ENCODE measurements at places on chromosomes 1 and 21. TPM values are rescaled to one million over a fixed set of nuclear protein-coding genes. Genes with fewer than 3 reads are reported as not detected.

Gene KANK4
- total RNA-seq: not detected

Gene KRTAP27-1
- total RNA-seq: not detected

Gene RNU1-2
- total RNA-seq: 1,962 TPM

Gene SPRR1B
- total RNA-seq: not detected

Gene S100A7
- not detected for total RNA-seq

Gene MX2
- 11.5 TPM for total RNA-seq

Gene PTPN22
- total RNA-seq: 64.1 TPM

Gene CAMSAP2
- total RNA-seq: 2.5 TPM

Gene THEMIS2
- total RNA-seq: 27.7 TPM

Gene ADARB1
- 24.6 TPM for total RNA-seq

Gene KCNH1
- not detected for total RNA-seq

Gene LCE2C
- not detected for total RNA-seq

Gene KRTAP15-1
- total RNA-seq: not detected

Gene RAVER2
- total RNA-seq: 0.44 TPM

All from activated CD4-positive, alpha-beta T cell treated with anti-CD3 and anti-CD28 coated beads, Interleukin-2, amount 10 ng/mL, durations not matched to agents 24 days and 14 days (primary cell).